Articular chondrocyte of knee joint (primary cell): ENCODE measurements at places on chromosomes 1 and 21. TPM values are rescaled to one million over a fixed set of nuclear protein-coding genes. Genes with fewer than 3 reads are reported as not detected.

KIAA0319L gene
- 49.8 and 61.2 TPM in 2 replicates for total RNA-seq

LRRIQ3 gene
- 0.39 and 1.5 TPM in 2 replicates for total RNA-seq

PTGFRN gene
- 55.9 and 59.6 TPM in 2 replicates for total RNA-seq

NOS1AP gene
- 0.65 and 0.97 TPM in 2 replicates for total RNA-seq

G0S2 gene
- 8.8 and 10.1 TPM in 2 replicates for total RNA-seq

SAMD11 gene
- 19.9 and 36.2 TPM in 2 replicates for total RNA-seq

ZBTB8B gene
- total RNA-seq, result under 0.01 TPM in 2 replicates

TNFRSF18 gene
- 0.32 and 0.39 TPM in 2 replicates for total RNA-seq

CR1 gene
- not detected in 2 replicates for total RNA-seq

PDC gene
- total RNA-seq, result not detected in 2 replicates

PLA2G2A gene
- total RNA-seq, result 4.3 and 7.6 TPM in 2 replicates

SDC3 gene
- total RNA-seq, result 23.7 and 32.8 TPM in 2 replicates

WNT9A gene
- 0.52 and 0.76 TPM in 2 replicates for total RNA-seq

LYST gene
- total RNA-seq, result 45.1 and 45.5 TPM in 2 replicates

SLAMF6 gene
- total RNA-seq, result not detected in 2 replicates

DNM3 gene
- 2.4 and 3.8 TPM in 2 replicates for total RNA-seq
